ENCODE measurements at places on chromosomes 12 and 14.

GRCh38 chr14:94305620-94306019 is 12.6 kb upstream of the SERPINA10 start:
- DNase-seq, result no peak

DNA sequence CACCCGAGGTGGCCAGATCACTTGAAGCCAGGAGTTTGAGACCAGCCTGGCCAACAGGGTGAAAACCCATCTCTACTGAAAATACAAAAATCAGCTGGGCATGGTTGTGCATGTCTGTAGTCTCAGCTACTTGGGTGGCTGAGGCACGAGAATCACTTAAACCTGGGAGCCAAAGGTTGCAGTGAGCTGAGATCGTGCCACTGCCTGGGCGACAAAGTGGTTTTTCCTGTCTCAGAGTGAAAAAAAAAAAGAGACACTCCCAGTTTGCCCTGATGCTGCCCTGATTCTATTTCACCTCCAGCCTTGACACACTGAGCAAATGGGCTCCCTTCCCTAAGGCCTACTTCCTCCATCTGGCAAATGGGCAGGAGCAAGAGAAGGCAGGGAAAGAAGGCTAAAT is 28.5 kb upstream of the PLEK2 start:
- no peak for DNase-seq

GRCh38 chr14:95497561-95498011 is 18.9 kb downstream of the SYNE3 start:
- no peak for DNase-seq

GRCh38 chr12:116434155-116435011 is 124.8 kb upstream of the MAP1LC3B2 start:
- DNase-seq, result no peak

DNA sequence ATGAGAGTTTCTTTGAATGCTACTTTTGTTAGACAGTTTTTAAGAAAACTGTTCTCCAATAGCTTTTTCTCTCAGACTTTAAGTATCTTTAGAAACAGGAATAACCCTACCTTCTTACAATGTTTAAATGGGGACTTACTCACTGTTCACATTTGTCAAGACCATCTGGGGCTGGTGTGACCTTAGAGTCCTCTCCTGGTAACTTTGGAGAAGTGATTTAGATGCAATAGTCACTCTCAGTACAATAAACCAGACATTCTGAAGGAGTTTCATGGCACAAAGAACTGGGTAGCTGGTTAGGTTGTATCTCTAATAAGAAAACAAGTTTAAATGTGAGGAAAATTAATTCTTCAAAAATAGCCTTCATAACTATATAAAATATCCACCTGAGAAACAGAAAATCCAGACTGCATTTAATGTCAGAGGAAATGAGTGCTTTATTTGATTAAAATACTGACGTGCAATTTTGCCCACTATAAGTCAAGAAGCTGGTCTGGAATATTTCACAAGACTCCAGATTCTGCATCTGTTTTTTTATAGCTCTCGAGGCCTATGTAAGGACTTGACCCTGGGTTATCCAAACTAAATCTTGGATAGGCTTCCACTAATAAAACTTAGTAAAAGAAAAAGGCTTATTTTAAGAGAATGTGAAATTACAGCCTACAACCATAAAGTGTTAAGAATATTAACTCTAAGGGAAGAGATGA is 108.7 kb downstream of the PTGER2 start:
- no peak for DNase-seq

DNA sequence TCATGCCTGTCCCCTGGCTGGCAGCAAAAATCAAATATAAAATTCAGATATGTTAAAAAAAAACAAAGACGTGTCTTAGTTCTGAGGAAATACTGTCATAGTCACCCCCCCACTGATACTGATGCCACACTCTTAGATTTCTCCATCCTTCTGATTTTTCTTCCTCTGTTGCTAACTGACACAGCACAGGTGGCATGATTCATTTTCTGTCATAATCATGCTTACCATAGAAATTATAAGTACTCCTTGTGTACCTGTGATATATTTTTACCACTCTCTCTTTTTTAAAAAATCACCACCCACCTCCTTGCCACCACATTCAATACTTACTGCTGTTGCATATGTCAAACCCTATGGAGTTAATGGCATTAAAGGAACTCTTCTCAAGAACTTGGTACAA is 209.2 kb downstream of the PPM1H start:
- DNase-seq, result no peak

All from T-helper 17 cell (primary cell).